ENCODE measurements at places on chromosomes 2 and 18.

DNA sequence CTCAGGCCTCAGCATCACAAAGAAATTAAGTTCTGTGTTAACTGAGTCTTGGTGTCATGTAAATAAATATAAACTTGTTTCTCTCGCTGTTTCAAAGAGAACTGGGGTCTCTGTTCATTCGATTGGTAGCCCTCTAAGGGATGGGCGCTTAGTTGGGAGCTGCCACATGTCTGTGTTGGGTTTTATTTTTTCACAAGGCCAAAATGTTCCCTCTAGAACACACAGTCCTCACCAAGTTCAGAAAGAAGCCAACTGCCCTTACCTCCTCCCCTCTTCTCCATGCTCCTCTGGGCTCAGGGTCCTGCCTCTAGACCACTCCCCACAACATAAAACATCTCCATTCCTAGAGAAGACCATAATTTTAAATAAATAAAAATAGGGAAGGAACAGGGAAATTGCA is 490.9 kb downstream of the TNS1 start:
- no peak for DNase-seq

- no peak for DNase-seq
Measured at GRCh38 chr2:189552991-189553404, 27.6 kb downstream of the SLC40A1 start.

- DNase-seq = no peak
Measured at GRCh38 chr2:188773075-188773474, 201.1 kb upstream of the COL3A1 start.

DNA sequence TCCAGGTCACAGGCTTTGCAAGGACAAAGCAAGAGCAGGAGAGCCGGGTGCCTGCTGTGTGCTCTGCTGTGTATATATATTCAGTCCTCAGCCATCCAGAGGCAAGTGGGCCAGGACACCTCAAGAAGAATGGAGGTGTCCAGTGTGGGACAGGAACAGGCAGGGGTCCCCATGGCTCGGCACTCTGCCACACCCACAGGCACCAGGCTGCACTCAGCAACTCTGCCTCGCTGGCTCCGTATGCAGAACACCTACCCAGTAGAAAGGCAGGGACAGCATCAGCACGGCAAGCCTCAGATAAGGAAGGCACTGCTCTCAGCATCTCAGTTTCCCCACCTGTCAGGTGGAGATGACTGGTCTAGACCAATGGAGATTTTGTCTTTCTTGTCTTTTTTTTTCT is 57.8 kb downstream of the DNMT3A start:
- no peak for DNase-seq

DNA sequence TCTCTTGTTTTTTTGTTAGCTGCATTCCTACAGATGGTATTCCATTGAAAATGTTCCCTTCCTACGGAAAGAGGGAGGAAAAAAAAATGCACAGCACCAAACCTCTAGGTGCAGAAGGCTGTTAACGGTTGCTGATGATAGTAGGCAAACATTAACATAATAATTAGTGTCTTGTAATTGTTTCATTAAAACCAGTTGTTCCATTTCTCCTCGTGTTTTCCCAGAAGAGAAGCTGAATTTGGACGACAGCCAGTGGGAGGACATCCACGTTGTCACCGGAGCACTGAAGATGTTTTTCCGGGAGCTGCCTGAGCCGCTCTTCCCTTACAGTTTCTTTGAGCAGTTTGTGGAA is 494.7 kb downstream of the ARHGAP15 start:
- DNase-seq = no peak

DNA sequence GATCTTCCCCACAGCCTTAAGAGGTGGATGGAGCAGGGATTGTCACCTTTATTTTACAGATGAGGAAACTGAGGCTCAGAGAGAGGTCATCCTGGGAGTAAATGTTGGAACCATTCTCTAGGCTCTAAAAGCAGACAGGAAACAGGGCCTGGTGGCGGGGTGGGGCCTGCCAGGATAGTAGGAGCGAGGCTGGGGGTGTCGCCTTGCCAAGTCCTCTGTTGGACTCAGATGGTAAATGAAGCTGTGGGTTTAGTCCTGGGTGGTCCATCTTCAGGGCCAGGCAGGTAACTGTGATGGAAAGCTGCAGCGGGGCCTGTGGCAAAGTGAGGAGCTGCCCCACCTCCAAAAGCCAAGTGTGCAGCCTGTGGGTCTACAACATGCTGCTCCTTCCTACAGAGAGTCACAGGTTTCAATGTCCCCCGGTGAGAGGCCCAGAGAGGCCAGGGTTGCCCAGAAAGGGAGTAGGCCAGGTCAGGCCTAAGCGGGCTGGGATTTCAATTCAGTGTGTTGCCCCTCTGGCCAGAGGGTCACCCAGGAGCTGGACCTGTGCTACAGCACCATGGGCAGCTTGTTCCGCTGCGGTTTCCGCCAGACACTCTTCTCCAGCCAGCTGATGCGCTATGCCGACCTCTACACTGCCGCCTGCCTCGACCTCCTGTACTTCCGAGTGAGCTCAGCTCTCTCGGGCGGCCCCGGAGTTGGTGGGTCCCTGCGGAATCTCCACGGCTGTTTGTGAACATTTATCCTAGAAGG is 6.6 kb downstream of the NT5DC4 start:
- DNase-seq = no peak

GRCh38 chr2:46274586-46274985 is 22.6 kb upstream of the EPAS1 start:
- no peak for DNase-seq

DNA sequence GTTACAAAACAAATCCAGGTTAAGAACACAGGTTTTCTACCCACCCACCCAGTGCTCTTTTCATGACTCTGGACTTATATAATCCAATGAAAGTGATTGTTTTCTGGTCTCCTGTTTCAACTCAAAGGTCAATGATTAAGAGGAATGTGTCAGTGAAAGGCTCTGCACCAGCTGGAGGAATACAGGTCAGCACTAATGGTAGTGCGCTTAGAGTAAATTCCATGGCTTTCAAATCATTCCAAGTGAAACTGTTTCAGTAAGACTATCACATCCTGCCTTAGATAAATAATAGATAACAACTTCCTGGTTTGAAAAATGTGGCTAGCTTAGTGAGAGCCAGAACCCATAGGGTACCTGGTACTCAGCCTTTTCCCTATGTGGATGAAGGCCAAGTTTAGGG is 47.8 kb downstream of the SLC9A4 start:
- DNase-seq = no peak

DNA sequence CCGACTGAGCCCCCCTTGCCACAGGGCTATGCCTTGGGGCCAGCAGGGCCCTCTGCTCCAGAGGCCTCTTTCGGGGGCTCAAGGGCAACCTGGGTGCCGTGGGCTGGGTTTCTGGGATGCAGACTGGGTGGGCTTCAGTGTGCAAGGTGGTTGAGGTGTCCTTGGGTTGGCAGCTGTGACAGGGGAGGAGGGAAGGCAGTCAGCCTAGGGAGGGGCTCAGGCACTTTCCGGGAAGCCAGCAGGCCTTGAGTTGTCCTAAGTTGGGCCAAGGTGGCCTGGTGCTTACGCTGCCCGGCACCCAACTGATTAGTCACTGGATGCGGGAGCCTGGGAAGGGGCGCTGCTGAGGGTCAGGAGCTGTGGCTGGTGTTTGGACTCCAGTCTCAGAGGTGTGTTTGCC is 199.5 kb downstream of the TWIST2 start:
- no peak for DNase-seq

DNA sequence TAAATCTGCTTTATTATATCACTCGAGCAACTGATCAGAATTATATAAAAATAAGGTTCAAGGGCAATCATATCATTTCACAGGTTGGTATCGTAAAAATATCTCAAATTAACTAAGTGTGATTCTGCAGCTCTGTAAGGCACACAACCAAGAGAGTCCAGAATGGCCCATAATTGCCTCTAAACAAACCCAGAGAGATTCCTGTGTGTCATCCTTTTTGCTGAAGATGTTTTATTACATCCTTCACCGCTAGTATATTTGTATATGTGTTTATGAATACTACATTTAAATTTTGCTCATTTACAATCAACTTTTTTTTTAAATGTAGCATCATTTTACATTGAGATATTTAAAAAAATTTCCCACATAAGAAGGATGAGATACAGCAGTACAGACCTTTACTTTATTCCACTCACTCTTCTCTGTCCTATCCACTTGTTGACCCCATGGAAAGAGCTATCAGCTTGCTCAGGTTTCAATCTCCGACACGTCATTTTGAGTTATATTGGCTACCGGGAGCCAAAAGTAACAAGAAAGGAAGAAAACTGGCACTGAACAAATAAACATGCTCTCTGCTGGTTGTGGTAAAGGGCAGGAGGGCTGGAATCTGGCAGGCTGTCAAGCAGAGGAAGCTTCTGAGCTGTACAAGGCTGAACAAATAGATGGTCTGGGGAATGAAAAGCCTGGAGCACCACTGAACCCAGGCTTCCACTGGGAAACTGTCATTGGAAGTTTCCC is 23.1 kb downstream of the PLA2R1 start:
- peak; percentile 49 for DNase-seq

DNA sequence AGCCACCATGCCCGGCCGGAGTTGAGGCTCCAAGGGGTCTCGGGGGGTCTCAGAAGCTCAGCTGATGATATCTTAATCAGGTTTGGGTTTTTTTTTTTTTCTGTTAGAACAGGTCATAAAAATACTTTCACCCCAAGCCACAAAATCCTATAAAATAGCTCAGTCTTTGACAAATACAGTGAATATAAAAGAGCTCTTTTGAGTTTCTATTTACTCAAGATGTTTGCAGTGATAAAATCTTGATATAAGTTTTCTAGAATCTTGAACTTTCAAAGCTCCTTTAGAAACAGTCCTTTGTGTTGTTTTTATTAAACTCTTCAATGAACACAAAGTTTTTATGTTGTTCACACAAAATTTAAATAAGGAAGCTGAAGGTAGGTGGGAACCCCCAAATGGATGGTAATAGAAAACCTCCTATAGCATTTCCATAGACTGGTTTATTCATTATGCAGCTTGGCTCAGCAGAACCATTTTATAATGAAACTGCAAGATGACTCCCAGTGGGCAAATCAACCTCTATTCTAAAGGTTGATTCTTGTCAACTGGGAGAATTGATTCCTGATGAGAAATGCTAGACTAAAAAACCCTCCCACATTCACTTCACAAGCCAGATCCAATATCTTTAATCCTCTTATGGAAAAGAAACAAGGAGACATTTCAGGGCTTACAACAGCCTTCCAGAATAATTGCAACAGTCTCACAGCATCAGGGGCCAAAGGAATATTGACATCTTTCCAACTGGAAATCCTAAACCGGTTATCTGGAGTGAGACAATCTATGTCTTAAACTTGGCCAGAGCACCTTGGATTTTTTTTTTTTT is 13.6 kb upstream of the NARS1 start:
- DNase-seq = no peak

All from T1000 (cell line).